Stimulated activated CD4-positive, alpha-beta T cell treated with anti-CD3 and anti-CD28 coated beads, Interleukin-15, amount 100 ng/mL, for 1 hour (primary cell): ENCODE measurements at places on chromosomes 6 and 20.

DNA sequence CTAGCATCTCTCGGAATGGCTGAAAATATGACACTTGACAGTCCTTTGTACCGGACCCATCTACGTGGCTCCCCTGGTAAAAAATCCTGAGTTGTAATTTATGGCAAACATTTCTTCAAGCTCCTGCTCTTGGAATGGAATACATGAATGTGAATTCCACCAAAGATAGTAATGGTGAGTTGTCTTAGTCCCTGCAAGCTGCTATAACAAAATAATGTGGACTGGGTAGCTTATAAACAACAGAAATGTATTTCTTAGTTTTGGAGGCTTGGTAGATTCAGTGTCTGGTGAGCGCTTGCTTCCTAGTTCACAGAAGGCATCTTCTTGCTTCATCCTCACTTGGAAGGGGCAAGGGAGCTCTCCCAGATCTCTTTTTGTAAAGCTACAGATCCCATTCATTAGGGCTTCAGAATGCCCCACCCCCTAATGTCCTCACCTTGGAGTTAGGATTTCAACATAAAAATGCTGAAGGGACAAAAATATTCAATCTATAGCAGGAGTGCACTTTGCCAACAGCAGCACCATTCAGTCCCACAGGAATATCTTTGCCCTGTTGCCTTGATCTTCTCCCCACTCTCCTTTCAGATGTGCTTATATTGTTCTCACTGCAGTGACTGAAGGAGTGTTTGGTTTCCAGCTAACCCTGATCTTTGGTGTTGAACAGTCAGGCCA is 167.8 kb upstream of the HDAC2 start:
- no peak for DNase-seq

DNA sequence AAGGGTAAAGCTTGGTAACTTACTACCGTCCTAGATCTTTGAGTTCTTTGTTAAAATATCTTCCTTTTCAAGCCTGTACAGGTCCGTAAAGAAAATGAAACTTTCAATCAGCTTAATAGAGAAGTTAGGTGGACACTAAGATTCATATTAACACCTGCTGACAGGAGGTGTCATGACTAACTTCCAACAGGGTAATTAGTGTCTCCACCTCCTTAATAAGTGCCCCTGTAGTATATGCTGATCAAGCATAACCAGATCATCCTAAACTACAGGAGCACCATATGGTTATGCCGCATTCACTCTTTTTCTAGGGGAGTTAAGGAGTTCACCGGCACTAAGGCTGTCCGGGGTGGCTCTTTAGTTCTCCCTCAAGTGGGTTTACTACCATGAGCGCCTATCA is 23.9 kb upstream of the RALGAPA2 start:
- no peak for DNase-seq

GRCh38 chr6:149566410-149567193 is 427 bp downstream of the GINM1 start:
- DNase-seq: peak; percentile 13

DNA sequence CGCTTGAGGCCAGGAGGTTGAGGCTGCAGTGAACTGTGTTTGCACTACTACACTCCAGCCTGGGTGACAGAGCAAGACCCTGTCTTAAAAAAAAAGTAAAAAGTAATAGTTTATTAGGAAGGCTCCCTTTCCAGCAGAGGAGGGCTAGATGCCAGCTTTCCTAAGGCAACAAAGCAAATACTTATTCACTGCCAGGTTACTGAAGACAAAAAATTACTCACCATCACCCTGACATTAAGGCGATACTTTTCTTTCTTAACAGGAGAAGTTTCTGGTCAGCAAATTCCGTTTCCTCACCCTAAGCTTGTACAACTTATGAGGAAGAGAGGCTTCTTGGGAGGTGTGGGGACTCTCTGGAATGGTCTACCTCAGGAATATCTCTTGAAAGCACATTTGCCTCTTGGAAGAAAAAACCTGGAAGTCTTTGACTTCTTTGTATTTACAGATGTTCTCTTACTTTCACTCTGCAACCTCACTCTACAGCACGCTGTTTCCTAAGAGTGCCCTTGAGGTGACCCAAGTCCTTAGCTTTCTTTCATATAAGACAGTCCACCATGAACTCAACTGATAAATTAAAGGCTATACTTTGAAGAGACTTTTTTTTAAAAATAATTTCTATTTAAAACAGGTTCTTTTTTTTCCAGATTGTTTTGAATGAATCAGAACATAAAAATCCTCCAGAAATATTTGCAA is 52.9 kb upstream of the TRAF3IP2 start:
- DNase-seq: no peak

DNA sequence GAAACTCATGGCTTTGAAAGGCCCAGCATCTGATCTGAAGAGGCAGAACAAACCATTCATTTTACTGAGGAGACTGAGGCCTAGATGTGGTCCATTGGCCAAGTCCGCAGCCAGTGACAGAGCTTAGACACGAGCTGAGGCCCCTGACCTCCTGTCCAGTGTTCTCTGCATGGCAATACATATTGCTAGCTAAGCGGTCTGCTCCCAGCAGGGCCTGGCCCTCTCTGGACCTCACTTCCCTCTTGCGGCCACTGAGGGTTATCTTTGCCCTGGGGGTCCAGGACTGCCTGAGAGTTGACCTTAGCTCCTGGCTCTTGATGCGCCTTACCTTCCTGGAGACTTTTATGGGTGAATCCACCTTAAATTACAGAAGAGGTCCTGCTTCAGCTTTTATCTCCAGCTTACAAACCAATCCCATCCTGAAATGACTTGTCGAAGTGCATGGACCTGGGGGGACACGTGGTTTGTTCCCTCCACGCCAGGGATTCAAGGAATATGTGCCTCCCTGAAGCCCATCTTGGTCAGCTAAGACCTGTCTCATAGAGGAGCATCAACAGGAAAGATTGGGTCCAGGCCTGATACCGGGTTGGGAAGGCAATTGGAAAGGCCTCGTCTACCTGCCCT is 75.6 kb downstream of the CNBD2 start:
- no peak for DNase-seq

- no peak for DNase-seq
These were observed 1209.7 kb upstream of the MAP3K7 start for GRCh38 chr6:91796603-91797002.

DNA sequence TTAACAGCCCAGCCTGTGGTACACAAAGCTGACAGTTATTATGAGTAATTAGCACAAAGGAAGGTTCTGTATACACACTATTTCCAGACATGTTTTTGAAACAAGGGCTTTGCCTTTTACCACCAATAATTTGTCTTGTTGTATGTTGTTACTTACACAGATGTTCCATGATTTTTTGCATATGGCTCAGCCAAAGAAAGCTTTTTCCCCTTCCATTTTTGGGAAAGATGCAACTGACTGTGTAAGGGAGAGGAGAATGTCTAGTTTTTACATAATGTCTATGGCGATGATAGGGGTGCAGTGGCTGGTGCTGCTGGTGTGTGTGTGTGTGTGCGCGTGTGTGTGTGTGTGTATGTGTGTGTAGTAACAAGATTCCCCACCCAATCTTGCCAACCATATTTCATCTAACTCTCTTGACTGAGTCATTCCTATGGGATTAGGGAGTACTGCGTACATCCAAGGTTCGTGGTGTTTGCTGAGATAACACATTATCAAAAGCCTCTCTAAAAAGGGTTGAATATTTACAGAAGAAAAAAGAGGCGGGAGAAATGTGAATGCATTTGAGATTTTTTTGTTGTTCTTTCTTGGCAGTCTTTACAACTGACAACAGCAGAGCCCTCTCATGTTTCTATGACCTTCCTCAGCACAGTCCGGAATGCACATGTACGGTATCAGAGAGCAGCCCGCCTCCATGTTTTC is 192.2 kb downstream of the GMPR start:
- no peak for DNase-seq
